ENCODE measurements at places on chromosomes 1 and 21.

GRCh38 chr1:113928187-113928930, 765 bp upstream of the HIPK1 start:
- DNase-seq = no peak

GRCh38 chr1:246515390-246516005, 8.4 kb upstream of the SMYD3 start:
- DNase-seq = no peak

DNA sequence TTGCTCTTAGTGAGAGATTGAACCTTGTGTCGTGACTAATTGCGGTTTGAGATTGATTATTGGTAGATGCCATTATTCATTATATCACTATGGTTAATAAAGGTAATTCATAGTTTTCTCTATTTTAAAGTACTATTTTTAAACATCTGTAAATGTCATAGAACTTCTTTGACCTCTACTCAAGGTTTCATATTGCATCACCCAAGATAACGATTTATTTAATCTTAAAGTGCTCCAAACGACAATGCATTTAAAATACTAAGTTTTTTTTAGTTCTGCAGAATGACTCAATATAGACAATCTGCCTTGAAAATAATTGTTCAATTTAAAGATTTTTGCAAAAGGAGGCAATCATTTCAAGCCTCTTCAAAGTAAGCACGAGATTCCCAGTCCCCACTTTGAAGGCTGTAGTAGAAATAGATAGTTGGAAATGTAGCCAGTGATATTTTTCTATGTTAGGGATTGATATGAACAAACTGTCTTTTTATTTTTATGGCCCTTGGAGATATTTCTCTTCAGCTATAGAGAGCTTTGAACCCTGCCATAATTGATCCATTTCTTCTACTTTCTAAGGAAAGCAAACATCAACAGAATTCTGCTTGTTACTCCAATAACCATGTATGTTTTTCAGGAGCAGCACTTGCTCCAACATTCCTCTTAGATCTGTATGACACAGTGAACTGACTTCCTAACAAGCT, 114.2 kb upstream of the PALMD start:
- no peak for DNase-seq

DNA sequence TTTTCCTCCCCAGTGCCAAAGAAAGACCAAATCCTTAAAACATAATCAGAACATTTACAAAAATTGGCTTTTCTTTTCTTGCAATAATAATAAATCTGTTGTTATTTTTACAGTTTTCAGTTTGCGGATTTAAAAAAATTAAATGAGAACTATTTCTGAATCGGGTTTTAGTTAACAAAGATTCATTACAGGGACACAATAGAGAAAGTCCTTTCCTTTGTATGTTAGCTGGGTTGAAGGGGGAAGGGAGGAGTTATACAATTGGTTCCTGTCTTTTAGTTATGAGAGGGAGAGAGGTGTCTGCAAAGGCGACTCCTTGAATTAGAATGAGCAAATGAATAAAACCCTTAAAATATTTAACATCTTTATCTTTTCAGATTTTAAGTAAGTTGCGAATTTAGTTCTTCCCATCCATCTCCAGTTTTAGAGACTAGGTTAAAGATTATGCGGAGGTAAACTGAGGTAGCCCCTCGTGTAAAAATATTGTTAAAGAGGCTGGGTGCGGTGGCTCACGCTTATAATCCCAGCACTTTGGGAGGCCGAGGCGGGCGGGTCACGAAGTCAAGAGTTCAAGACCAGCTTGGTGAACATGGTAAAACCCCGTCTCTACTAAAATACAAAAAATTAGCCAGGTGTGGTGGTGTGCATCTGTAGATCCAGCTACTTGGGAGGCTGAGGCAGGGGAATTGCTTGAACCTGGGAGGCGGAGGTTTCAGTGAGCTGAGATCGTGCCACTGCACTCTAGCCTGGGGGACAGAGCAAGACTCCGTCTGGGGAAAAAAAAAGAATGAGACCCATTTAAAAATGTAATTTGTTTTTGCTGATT, 3.9 kb downstream of the SPEN start:
- DNase-seq = no peak

DNA sequence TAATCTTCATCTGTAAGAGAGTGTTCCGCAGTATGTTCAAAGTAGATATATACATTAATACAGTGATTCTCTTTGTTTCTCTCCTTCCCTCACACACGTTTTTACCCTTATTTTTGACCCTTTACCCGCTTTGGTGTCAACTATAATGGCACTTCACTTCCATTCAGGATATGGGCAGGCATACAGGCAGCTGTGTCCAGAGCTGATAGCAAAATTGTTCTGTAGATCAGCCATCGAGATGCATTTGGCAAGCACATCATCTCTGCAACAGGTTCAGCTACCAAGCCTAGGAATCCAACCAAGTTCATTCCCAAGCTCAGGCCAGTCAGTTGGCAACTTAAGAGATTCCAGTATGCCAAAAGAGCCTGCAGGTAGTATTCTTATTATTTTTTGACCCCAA, 74.8 kb downstream of the FNBP1L start:
- no peak for DNase-seq

DNA sequence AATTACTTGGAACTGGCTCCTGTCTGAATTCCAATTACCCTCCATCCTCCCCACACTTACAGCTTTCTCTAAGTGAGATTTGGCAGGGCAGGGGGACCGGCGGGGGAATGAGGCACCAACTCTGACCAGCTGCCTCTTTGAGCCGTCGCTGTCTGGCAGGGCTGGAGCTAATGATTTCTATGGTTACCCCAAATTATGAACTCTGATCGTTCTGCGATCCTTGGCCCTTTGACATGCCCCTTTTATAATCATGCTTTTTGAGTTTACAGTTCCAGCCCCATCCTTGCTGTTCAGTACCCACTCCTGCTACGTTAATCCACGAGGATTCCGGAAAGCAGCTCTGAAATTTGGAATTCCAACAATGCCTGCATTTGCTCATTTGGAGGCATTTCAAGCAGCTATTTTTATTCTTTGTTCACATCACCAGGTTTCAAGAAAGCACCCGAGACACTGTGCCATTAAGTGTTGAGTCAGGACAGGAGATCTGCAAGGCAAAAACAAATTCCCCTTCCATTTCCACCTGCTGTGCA, 54.6 kb upstream of the LBR start:
- no peak for DNase-seq

DNA sequence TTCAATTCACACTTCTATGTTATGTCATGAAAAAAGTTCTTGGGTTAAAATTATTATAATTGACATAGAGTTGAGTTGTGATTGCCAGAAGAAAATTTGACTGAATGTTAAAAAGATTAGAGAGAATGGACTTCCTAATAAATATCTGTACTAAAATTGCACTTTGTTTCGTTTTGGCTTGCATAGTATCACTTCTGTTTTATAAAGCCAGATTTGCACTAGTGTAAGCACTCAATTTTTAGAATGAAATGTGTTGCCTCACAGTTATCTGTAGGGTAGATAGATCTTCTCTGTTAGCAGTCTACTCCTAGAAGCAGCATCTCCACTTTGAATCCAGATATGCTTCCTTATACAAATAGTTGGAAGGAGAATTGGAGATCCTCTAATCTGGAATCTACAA, 95.2 kb upstream of the MPC2 start:
- DNase-seq = no peak

GRCh38 chr1:92759361-92759760, 25.5 kb downstream of the EVI5 start:
- no peak for DNase-seq

GRCh38 chr1:172827301-172827700, 168.4 kb downstream of the FASLG start:
- no peak for DNase-seq

DNA sequence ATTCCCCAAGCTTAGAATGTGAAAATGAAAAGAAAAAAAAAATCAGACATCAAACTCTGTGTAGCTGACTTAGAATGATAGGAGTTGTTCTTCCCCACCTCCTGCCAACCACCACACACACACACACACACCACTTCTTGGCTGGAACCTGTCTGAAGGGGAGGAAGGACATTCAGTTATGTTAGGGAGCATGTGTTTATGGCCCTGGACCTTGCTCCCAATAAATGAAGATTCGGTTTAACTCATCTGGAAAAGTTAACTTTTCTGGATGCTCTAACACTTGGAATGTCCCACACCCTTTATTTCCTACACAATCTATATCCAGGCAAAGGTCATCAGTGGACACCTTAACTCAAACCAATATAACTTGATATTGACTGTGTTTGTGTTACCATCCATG, 112.4 kb downstream of the DAB1 start:
- DNase-seq = no peak

DNA sequence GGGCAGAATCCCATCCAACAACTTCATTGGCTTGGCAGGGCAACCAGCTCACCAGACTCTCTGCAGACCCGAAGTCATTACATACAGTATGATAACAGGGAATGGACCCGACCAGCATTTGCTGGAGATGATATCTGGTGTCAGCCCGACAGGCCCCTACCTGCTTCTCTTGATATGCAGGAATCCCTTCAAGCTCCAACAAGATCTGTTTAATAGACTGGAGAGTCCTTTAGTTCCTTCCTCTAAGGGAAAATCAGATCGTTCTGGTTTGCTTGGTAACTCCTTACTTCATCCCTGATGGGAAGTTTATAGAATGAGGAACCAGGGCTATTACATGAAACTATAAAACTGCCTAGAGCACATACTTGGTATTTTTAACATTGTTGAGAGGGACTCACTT, 61.2 kb downstream of the EDARADD start:
- DNase-seq = no peak

GRCh38 chr1:111252786-111253185, 25.3 kb downstream of the CHI3L2 start:
- DNase-seq = no peak

GRCh38 chr21:41668051-41668541, 98.8 kb downstream of the RIPK4 start:
- DNase-seq = no peak

DNA sequence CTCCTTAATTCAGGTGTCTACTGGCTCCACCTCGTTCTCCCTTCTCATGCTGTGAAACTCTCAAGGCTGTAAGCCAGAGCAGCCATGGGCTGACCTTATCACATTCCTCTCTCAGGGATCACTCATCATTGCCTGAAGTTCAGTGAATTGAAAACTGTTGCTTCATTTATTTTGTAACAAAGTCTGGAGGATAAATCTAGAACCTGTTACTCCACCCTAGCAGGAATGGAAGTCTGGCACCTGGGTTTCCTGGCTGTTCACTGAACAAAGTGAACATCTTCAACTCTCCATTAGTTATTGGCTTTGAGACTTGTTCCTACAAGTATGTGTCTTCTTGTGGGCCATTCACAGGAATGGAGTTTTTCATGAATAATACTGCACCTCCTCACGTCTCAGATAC, 584.1 kb downstream of the PTPRU start:
- no peak for DNase-seq

DNA sequence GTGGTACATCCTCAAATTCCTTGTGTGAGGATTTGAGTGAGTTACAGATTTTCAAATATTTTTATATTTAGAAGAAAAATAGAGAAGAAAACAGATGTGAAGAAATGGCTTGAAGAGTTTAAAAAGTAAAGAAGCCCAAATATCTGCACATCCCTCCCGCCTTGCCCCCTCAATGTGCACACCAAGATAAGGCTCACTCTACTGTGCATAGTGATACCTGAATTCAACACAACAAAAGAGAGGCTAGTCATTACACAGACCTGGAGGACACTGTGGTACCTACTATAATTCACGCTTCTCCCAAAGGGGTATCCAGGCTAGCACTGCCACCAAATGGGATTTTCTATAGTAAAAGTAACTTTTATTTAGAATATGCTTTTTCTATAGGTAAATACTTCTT, 44.0 kb upstream of the SYT2 start:
- DNase-seq = no peak

- DNase-seq = no peak
Measured at GRCh38 chr1:167612587-167613385, 17.2 kb upstream of the RCSD1 start.

GRCh38 chr1:82697965-82698364, 897.2 kb downstream of the ADGRL2 start:
- no peak for DNase-seq

- DNase-seq = no peak
Measured at GRCh38 chr1:7470904-7471638, 300.0 kb upstream of the VAMP3 start.

- DNase-seq = no peak
Measured at GRCh38 chr1:226640321-226641136, 92.0 kb downstream of the STUM start.

- peak; percentile 30 for DNase-seq
Measured at GRCh38 chr21:46097336-46098293, at the start of gene COL6A2. Gene COL6A2 (plus strand): TSS chr21:46098112.

DNA sequence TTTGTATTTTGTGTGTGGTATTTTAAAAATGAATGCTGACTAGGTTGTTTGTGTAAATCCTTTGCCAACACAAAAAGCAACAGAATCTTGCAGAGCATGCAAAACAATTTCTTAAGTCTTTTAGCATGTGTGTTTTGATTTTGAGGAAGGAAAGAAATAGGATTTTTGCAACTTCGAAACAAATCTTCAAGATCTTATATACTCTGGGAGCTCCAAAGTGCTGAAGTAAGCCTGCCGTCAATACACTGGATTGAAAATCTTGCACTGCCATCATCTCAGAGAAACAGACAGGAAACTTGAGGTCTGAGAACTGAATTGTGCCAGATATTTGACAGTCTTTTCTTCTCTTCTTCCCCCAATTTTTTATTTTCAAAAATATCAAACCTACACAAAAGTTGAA, 29.3 kb upstream of the DISP1 start:
- DNase-seq = no peak

- DNase-seq = peak; percentile 42
Measured at GRCh38 chr1:204564835-204565234, 48.6 kb downstream of the MDM4 start.

GRCh38 chr1:92985101-92985500, 23.8 kb upstream of the DIPK1A start:
- no peak for DNase-seq

GRCh38 chr1:91015794-91016550, 5.9 kb downstream of the ZNF644 start:
- DNase-seq = no peak

DNA sequence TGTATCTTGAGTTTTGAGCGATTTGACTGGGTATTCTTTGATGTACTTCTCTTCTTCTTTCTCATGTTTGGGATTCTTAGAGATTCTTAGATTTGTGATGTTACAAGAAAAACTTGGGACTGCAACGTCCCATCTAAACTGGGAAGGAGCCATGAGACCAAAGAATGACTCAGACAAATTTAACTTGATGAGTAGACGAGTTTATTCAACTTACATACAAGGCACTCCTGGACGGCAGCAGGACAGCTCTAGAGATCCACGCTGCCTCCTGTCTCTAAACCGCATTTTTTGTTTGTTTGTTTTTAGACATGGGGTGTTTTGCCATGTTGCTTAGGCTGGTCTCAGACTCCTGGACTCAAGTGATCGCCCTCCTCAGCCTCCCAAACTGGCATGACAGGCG, 137.1 kb downstream of the PIK3R3 start:
- no peak for DNase-seq

GRCh38 chr21:28858424-28858823, 134.3 kb downstream of the LTN1 start:
- DNase-seq = no peak

DNA sequence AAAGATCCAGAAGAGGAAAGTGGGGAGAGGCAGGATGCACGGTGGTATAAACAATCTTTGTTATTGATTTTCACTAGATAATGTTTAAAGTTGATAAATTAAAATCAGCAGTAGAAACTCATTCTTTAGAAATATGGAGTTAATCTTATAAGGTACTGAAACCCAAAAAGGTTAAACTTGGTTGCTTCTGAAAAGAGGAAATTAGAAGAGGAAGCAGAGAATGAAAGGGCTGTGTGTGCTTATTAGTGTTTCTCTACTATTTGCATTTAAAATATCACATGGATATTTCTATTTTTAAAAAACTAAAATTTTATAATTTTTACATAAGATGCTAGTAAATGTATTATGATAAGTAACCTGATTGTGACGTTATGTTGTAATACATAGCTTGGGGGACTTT, 24.4 kb downstream of the C1orf141 start:
- no peak for DNase-seq

- DNase-seq = no peak
Measured at GRCh38 chr1:9164919-9165318, 36.0 kb upstream of the GPR157 start.
